Kidney tubule cell (primary cell): ENCODE measurements at places on chromosomes 12 and 14.

- DNase-seq: peak; percentile 9
Observed at GRCh38 chr12:26770239-26771070, 62.5 kb downstream of the ITPR2 start.

DNA sequence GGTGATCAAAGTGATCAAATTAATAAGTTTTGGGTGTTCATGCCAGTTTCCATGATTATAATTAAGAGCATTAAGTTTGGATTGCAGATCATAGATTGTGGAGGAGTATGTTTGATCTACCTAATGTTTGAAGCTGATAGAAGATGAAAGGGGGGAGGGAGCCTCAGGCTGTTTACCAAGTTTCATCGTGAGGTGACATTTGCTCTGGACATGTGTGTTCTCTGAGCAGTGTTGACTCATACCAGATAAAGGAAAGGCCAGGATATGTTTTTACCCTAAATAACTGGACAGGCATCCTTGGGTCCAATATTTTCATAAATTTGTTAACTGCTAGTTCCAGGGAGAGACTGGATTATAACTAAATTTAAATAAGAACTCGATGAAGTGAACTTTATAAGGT, 3.5 kb upstream of the SEL1L start:
- DNase-seq: no peak

DNA sequence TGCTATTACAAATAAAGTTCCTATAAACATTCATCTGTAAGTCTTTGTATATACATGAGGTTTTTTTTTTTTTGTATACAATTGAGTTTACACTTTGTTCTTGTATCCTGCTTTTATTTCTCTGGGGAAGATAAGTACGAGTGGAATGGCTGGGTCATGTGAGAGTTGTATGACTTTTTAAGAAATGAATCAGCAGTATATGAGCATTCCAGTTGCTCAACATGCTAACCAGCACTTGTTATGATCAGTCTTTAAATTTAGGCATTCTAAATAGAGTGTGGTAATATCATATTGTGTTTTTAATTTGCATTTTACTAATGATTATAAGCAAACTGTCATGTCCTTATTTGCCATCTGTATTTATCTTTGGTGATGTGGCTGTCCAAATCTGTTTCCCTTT, 44.7 kb upstream of the AMIGO2 start:
- no peak for DNase-seq

GRCh38 chr12:72876092-72876491, 603.9 kb downstream of the TRHDE start:
- DNase-seq: no peak

- no peak for DNase-seq
Observed at GRCh38 chr14:77130386-77130785, 11.2 kb downstream of the ZDHHC22 start.

GRCh38 chr14:52079239-52079959, 10.5 kb upstream of the NID2 start:
- DNase-seq: peak; percentile 60

DNA sequence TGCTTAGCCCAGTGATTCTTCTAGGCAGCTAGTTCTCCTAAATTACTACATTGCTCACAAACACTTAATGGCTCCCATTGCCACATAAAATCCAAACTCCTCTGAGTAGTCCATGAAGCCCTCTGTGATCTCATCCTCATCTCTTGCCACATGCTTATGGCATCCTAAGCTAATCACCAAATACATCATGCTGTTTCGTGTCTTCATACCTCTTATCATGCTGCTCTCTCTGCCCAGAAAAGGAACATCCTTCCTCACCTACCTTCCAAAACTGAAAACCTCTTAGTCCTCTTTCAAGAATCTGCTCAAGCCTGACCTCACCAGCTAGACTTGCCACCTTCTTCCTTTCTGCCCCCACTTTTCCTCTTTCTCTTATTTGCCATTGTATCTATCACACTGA, 108.5 kb downstream of the DUSP6 start:
- no peak for DNase-seq

DNA sequence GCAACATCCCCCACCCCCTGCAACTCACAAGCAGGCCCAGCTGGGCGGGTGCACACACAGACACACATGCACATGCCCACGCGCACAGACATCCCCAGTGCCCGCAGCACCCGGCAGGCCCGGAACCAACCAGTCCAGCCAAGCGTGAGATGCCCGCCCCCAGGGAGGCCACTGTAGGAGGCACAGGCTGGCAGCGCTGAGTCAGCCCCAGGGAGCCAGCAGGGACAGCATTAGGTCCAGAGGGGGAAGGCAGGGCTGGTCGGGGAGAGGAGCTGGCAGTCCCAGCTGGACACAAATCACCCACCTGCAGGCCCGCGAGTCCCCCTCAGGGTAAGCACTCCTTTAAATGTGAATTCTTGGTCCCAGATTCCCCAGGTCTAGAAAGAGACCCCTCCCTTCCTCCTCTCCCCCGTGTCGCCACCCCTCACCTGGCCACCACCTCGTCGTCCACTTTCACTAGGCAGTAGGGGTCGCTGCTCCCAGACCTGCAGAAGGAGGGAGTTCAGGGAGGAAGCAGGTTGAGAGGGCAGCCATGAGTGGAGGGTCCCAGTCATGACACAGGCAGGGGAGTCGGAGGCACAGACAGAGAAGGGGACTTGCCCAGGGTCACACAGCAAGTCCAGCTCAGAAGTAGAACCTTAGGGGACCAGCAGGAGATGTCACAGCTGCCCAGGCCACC, 5.0 kb downstream of the RASAL1 start:
- peak; percentile 91 for DNase-seq

- no peak for DNase-seq
Observed at GRCh38 chr12:19055589-19055988, 73.9 kb upstream of the PLEKHA5 start.

- no peak for DNase-seq
Observed at GRCh38 chr12:168763-169525, 45.0 kb downstream of the SLC6A12 start.

GRCh38 chr14:74302634-74303569, at the start of gene ABCD4:
Gene ABCD4 (minus strand): TSS chr14:74302934. CDS start chr14:74302912, 22 bp downstream.
- peak; percentile 94 for DNase-seq

DNA sequence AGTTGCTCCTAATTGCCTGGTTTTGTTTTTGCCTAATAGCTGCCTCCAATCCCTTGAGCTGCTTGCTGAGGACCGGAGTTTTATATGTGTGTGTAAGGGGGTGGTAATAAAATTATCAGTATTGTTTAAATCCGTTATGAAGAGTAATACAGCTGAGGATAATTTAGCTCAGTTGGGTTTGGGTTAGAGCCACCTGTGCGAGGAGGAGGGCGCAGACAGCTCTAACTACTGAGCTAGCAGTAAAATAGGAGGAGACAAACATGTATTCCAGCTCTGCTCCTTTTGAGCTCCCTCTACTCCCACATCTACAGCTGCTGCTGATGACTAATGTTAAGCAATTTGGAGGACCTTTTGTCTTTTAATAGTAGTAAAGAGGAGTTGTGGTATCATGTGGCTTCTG, 61.5 kb downstream of the SPATS2 start:
- peak; percentile 42 for DNase-seq

- DNase-seq: no peak
Observed at GRCh38 chr12:102486153-102486552, 5.8 kb upstream of the IGF1 start.

DNA sequence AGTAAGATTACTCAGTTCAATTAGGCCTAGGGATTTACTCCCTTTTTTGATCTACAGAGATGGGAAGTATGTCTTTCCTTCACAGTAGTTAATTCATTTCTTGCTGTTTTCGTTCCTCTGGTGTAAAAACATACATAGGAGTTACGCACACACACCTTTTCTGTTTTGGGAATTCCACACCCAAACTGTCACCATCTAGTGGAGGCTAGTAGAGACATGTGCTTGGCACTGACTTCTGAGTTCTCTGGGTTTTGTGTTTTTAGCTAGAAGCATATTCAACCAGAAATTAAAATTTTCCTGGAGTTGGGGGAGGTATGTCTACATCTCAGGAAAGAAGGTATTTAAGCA, 1.4 kb downstream of the SUSD6 start:
- peak; percentile 37 for DNase-seq

GRCh38 chr12:106585521-106586277, 2.9 kb downstream of the RFX4 start:
- DNase-seq: no peak

DNA sequence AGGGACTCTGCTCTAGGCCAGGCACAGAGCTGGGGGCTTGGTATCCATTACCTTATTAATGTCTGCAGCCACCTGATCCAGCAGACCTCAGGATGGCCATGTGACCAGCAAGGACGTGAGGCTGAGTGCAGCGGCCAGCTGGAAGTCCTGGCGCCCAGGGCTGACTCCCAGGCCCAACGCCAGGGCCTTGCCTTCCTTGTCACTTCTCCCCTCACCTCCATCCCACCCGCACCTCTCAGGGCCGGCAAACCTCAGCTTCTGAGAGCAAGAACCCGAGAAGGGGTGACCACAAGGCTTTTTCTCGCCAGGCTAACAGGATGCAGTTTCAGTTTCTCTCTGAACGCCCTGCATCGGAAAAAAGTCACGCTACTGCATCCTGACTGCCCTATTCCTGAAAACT, 15.4 kb downstream of the RAB35 start:
- no peak for DNase-seq

- DNase-seq: peak; percentile 44
Observed at GRCh38 chr12:56931474-56931978, 2.7 kb downstream of the SDR9C7 start.

DNA sequence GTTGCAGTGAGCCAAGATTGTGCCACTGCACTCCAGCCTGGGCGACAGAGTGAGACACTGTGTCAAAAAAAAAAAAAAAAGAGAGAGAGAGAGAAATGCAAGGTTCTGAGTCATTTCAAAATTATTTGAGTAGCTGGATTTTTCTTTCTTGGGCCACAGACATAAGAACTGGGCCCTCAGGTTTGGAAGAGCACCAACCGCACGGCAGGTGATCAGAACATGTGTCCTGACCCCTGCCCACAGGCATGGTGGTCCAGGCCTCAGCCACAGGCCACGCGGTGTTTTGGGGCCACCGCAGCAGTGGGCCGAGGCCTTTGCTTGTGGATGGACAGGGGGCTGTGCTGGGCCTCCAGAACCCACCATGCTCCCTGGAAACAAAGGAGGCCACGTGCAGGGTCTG, 126.7 kb downstream of the CALM1 start:
- peak; percentile 55 for DNase-seq

DNA sequence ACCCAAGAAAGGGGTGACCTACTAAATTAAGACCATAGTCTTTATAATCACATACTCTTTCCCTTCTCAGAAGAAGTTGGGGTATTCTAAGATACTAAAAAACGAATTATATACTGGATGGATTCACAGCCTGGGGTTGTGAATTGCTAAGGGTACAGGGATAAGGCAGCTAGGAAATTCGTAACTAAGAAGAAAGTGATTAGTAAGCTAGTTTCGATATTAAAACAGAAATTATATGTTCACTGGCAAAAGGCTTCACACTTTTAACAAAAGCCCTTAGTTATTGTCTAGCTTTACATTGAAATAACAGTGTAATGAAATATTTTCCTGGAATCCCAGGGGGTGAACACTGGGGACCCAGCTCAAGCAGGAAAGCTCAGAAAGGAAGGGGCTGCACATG, 35.5 kb upstream of the DYRK2 start:
- DNase-seq: no peak

- DNase-seq: no peak
Observed at GRCh38 chr14:100096656-100097055, 31.4 kb downstream of the EVL start.

GRCh38 chr12:37720846-37721245, 595.7 kb upstream of the ALG10B start:
- no peak for DNase-seq

- no peak for DNase-seq
Observed at GRCh38 chr14:85279407-85279806, 250.5 kb upstream of the FLRT2 start.

DNA sequence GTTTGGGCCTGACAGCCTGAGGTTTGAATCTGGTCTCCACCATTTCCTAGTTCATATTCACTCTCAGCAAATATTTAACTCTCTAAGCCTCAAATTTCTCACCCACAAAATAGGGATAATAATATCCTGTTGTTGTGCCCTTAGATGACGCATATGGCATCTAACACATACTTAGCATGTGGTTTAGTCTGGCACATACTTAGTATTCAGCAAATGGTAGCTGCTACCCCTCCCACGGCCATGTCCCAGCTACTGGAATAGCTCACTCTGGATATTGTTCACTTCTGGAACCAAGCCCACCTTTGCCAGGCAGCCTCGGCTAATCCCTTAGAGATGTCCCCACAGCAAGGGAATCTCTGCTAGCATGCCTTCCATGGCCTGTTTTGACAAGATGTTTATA, 53.3 kb downstream of the BICD1 start:
- no peak for DNase-seq

DNA sequence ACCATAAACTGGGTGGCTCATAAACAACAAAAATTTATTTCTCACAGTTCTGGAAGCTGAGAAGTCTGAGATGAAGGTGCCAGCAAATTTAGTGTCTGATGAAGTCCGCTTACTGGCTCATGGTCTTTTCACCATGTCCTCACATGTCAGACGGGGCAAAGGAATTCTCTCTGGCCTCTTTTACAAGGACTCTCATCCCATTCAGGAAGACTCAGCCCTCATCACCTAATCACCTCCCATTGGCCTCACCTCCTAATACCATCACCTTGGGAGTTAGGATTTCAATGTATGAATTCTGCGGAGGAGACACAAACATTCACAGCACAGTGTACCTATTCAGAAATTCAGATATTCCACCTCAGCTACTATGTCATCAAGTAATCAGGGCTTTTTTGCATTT, 357.6 kb downstream of the PAWR start:
- no peak for DNase-seq

DNA sequence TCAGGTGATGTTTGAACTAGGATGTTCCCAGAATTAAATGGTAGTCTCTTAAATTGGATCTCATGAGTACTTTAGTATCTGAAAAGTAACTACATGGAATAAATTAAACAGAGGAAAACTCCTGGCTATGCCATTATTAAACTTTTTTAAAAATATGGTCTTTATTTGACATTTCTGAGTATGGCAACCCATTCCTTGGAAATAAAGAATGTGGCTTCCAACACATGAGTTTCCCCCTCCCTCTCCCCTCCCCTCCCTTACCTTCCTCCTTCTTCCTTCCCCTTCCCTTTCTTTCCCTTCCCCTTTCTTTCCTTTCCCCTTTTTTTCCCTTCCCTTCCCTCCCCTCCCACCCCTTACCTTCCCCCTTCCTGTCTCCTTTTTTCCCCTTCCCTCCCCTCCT, 940.2 kb downstream of the DIO2 start:
- DNase-seq: no peak

- no peak for DNase-seq
Observed at GRCh38 chr12:13268581-13268980, 72.1 kb downstream of the EMP1 start.

DNA sequence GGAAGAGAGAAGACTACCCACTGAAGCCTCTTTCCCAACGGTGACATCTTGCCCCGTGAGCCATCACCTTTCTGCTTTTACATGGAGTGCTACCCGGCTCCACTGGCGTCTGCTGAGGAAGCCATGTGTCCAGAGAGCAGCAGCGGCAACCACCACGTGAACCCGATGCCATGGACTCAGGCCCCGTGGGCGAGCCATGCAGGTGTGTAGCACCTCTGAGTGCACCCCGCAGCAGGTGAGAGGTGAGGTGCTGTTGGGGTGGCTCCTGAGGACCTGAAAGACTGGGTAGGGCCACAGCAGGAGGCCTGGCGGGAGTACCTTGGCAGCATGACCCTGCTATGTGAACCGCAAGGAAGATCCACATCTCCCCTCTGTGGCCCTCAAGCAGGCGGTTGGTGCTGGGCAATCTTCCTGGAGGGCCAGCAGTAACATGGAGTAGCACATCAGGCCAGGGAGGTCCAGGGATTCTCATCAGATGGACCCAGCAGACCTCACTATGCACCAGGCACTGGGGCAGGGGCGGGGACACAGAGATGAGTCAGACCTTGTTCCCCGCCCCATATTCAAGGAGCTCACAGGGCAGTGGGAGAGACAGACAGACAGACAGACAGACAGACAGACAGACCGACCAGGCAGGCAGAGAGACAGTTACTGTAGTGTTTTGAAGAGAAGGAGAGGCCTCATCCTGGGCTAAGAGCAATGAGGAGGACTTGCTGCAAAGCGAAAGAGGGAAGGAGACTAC, 129.6 kb downstream of the PAPOLA start:
- DNase-seq: no peak
